ENCODE measurements at places on chromosomes 2 and 18.

DNA sequence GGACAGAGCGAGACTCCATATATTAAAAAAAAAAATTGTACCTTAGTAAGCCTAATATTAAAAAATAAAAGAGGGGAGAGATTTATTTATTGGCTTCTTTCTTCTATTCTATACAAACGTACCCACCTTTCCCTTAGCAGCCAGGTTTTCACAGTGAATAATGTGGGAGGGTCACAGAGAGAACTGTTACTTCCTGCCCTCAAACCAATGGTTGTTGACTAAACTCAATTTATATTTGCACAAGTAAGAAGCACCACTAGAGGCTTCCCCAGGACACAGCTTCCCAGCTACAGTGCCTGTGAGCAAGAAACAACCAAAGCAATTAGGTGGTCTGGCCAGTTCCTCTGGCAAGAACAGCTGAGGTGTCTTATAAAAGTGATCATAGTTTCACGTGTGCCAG lies 28.9 kb upstream of the GALR1 start:
- DNase-seq, result no peak

GRCh38 chr2:44275927-44276303 lies 635 bp downstream of the SLC3A1 start:
- no peak for DNase-seq

- DNase-seq, result peak; percentile 98
Observed at GRCh38 chr18:28177828-28178635, 1.1 kb upstream of the CDH2 start.

GRCh38 chr18:74172697-74173433 lies 24.5 kb downstream of the TIMM21 start:
- no peak for DNase-seq

GRCh38 chr2:211756266-211756665 lies 782.3 kb downstream of the ERBB4 start:
- no peak for DNase-seq

DNA sequence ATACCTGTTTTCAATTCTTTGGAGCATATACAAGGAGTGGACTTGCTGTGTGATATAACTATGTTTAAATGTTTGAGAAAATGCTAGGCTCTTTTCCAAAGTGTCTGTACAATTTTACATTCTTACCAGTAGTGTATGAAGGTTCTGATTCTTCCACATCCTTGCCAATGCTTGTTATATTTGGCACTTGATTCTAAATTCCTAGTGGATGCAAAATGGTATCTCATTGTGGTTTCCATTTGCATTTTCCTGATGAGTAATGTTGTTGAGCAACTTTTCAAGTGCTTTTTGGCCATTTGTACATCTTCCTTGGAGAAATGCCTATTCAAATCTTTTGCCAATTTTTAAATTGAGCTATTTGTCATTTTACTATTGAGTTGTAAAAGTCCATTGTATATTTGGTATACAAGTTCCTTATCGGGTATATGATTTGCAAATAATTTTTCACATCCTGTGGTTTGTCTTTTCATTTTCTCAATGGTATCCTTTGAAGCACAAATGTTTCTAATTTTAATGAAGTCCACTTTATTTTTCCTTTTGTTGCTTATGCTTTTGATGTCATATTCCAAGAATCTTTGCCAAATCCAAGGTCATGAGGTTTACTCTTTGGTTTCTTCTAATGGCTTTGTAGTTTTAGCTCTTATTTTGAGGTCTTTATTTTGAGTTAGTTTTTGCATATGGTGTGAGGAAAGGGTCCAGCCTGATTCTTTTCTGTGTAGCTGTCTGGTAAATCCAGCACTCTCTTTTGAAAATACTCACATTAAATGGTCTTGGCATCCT lies 33.2 kb upstream of the CWC22 start:
- no peak for DNase-seq

All from COR-L47 (cell line).